IMR-90 (cell line): ENCODE measurements at places on chromosomes 2 and 18. TPM values are rescaled to one million over a fixed set of nuclear protein-coding genes. Genes with fewer than 3 reads are reported as not detected.

TMEM150A gene
- 4.7 and 4.8 TPM in 2 replicates for total RNA-seq

VIT gene
- total RNA-seq = under 0.01 TPM in 1 of 2 replicates, not detected in the other

GKN1 gene
- total RNA-seq = not detected in 2 replicates

ST8SIA3 gene
- not detected in 2 replicates for total RNA-seq

KCNJ3 gene
- not detected in 2 replicates for total RNA-seq

TPO gene
- not detected in 2 replicates for total RNA-seq

DNA sequence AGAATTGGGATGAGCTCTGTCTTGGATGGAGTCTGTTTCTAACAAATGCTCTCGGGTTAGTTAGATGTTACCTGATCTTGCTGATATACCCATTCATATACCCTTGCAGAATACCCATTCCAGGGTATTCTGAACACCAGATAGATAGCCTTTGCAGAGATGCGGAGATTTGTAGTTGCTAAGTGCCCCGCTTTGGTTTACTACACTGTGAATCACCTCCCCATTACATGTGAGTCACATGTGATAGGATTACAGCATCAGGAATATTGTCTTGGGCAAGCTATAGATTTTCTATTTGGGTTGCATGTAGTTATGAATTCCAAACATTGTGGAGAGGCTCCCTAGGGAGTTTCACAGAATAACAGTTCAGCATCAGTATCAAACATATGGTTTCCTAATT is 3.8 kb downstream of the VSNL1 start:
- H3K4me1 ChIP-seq = no peaks in the 10 kb centered on the region; the same call in 1 of the 2 replicates
- peaks cover 24% of the 10 kb centered on the region for H3K27me3 ChIP-seq

DNA sequence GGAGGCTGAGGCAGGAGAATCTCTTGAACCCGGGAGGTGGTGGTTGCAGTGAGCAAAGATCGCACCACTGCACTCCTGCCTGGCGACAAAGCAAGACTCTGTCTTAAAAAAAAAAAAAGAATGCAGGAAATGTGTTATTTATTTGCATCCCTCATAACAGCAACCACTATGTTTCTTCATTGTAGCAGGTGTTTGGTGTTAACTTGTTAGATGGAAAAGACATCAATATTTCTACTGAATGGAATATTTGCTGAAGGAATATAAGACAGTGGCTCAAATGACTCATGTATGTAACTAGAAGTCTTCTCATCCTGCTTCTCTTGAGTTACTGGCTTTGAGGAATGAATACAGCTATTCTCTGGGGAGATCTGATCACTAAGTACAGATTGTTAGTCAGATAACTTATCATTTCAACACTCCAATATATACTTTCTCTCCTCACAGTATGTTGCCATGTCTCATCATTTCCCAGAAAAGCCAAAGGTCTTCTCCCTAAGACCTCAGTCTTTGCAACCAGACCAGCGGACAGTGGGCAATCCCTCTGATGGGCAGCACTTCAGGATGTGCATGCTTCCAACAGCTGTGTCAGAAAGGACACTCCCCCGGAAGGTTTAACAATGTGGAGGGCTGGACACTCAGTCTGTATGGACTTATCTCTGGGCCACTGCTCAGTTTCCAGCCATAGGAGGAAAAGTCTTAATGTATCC is 104.4 kb upstream of the STK17B start:
- H3K27ac ChIP-seq = 0 out of 2 replicates have a peak overlapping the region, but pooled peaks have one; percentile 28
- H3K4me3 ChIP-seq = no peak overlapping the region
- peaks cover 21% of the 10 kb centered on the region for H3K4me1 ChIP-seq
- H3K36me3 ChIP-seq = no peaks in the 10 kb centered on the region

DNA sequence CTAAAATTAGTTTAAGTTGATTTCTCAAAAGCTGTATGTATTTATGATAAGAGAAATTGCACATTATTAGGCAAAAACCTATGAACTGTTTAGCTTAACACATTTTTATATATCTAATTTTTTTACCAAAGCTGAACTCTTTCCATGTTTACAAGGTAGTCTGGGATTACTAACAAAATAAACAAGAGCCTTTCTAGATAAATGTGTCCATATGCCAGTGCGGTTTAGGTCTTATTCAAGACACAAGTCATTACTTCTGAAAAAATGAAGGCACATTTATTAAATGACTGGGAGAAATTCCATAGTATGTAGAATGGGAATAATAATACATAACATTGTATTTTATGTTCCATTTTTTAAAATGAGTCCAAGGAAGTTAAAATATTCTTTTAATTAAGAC is 82.0 kb downstream of the DPP4 start:
- no peak overlapping the region for H3K4me3 ChIP-seq
- peaks cover 6% of the 10 kb centered on the region for H3K4me1 ChIP-seq
- H3K27me3 ChIP-seq = no peaks in the 10 kb centered on the region
- DNase-seq = peak; percentile 37

DNA sequence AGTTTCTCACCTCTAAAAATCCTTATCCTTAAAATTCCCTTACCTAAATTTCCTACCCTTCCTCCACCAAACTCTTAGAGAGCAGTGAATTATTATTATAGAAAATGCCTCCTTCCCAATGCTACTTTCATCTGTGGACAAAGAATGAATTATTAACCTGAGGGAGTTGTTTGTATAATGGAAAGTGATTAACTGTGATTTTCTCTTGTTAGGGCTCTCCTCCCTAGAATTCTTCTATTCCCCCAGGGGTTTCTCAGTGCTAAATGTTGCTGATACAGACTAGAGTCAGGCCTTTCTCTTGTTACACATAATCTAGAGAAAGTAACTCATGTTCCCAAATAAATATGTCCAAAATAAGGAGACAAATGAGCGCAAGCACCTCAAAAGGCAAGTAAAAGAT is 23.3 kb downstream of the EPB41L5 start:
- DNase-seq = no peak
- no peaks in the 10 kb centered on the region for H3K4me1 ChIP-seq
- H3K27ac ChIP-seq = no peak overlapping the region
- no peaks in the 10 kb centered on the region for H3K27me3 ChIP-seq

- H3K27ac ChIP-seq = peak overlapping the region; percentile 45; the same call in 1 of the 2 replicates
- no peak overlapping the region for H3K4me3 ChIP-seq
- no peaks in the 10 kb centered on the region for H3K36me3 ChIP-seq
- peaks cover 11% of the 10 kb centered on the region for H3K4me1 ChIP-seq
- DNase-seq = peak; percentile 96
Observed at GRCh38 chr2:196293751-196294515, 122.6 kb upstream of the STK17B start.

- H3K4me1 ChIP-seq = peaks cover 24% of the 10 kb centered on the region
- no peaks in the 10 kb centered on the region for H3K27me3 ChIP-seq
- H3K27ac ChIP-seq = no peak overlapping the region
- H3K36me3 ChIP-seq = no peaks in the 10 kb centered on the region
Observed at GRCh38 chr2:109247812-109248211, 118.8 kb downstream of the SH3RF3 start.

- H3K27me3 ChIP-seq = no peaks in the 10 kb centered on the region
- H3K36me3 ChIP-seq = no peaks in the 10 kb centered on the region
- H3K4me1 ChIP-seq = no peaks in the 10 kb centered on the region
Observed at GRCh38 chr2:4673025-4673489, 969.7 kb downstream of the DCDC2C start.

DNA sequence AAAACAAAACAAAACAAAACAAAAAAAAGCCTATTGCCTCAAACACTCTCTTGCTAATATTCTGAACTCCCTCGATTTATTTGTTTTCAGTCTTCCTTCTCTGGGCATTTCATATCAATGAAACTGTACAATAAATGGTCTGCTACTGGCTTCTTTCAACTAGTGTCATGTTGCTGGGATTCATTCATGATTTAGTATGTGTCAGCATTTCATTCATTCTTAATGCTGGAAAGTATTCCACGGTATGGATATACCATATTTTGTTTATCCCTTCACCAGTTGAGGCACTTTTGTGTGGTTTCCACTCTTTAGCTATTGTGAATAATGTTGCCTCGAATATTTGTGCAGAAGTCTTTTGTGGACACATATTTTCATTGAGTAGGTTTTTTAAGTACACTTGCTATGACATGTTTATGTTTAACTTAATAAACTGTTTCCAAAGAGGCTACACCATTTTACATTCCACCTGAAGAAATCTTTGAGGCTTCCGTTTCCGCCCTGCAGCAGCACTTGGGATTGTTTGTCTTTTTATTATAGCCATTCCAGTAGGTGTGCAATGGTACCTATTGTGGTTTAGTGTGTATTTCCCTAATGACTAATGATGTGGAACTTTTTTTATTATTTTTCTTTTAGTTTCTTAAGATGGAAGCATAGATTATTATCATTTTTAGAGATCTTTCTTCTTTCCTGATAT is 543.6 kb upstream of the SOX11 start:
- no peaks in the 10 kb centered on the region for H3K4me1 ChIP-seq
- H3K36me3 ChIP-seq = no peaks in the 10 kb centered on the region
- H3K27ac ChIP-seq = no peak overlapping the region

GRCh38 chr2:180871649-180872048 is 108.8 kb upstream of the UBE2E3 start:
- H3K27me3 ChIP-seq = no peaks in the 10 kb centered on the region
- no peak overlapping the region for H3K27ac ChIP-seq
- peaks cover 2% of the 10 kb centered on the region; the same call in 1 of the 2 replicates for H3K4me1 ChIP-seq
- H3K4me3 ChIP-seq = no peak overlapping the region
- no peak for DNase-seq
- no peaks in the 10 kb centered on the region for H3K36me3 ChIP-seq

DNA sequence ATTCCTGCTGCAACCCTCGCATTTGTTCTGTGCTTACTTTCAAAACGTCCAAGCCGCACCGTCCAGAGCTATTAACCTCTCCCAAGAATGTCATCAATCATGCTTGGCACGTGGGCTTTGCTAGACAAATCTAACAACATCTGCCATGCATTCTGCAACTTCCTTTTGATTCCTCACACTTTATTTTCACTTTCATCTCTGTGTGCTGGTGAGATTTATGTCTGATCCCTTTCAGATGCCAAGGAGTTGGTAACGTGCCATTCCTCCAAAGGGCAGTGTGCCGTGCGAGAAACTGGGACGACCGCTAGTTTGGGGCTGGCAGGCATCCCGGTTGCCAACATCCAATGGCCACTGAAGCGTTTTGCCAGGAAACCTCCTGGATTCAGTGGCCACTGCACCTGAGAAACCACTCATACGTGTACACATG is 230.0 kb upstream of the PARD3B start:
- peak; percentile 32 for DNase-seq
- no peak overlapping the region for H3K4me3 ChIP-seq
- H3K27me3 ChIP-seq = no peaks in the 10 kb centered on the region
- H3K27ac ChIP-seq = no peak overlapping the region
- no peaks in the 10 kb centered on the region for H3K36me3 ChIP-seq
- no peaks in the 10 kb centered on the region for H3K4me1 ChIP-seq

GRCh38 chr2:166167449-166167848 is 39.6 kb upstream of the SCN1A start:
- H3K27me3 ChIP-seq = no peaks in the 10 kb centered on the region
- DNase-seq = peak; percentile 39
- H3K36me3 ChIP-seq = no peaks in the 10 kb centered on the region
- no peak overlapping the region for H3K4me3 ChIP-seq
- peaks cover 6% of the 10 kb centered on the region for H3K4me1 ChIP-seq
- no peak overlapping the region; the same call in 1 of the 2 replicates for H3K27ac ChIP-seq

DNA sequence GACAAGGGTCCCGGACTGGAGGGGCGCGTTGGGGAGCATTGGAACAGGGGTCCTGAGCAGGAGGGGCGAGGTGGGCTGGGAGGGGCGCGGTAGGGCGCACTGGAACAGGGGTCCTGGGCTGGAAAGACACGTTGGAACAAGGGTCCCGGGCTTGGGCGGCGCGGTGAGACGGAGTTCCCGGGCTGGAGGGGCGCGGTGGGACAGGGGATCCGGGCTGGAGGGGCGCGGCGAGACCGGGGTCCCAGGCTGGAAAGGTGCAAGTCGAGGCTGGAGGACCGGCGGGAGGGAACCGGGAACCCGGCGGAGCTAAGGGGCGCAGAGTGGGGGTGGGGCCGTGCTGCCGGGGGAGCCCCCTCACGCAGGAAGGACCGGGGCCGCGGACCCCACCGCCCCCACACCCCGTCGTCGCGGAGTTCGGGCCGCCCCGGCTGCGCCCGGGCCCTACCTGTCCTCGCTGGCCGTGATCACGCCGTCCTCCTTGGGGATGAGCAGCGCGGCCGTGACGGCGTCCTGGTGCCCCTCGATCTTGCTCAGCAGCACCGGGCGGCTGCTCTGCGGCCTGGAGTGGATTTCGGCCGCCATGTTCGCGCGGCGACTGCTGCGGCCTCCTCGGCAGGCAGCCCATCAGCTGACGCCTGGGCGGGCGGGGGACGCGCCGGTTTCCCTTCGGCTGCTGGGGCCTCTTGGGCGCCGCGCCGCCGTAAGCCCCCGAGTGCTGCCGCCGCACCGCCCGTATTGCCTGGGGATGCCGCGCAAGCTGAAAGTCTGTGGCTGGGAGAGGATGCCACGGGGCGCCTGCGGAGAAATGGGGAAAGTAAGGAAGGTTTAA is at the start of gene WDFY1:
Gene WDFY1 (minus strand): TSS at position 633 of the 829 bp plus-strand sequence. CDS start 51 bp downstream, at position 582.
- peak within 1 kb of the TSS; percentile 98 for H3K27ac ChIP-seq
- no peaks in the 10 kb centered on the region for H3K27me3 ChIP-seq
- H3K36me3 ChIP-seq = no peaks in the 10 kb centered on the region
- peak within 1 kb of the TSS; percentile 91 for H3K4me3 ChIP-seq
- H3K4me1 ChIP-seq = peaks cover 9% of the 10 kb centered on the region

- H3K36me3 ChIP-seq = peaks cover 55% of the 10 kb centered on the region
- H3K27ac ChIP-seq = no peak overlapping the region
- H3K4me1 ChIP-seq = peaks cover 31% of the 10 kb centered on the region
- no peak for DNase-seq
Observed at GRCh38 chr2:37644191-37644590, 27.3 kb downstream of the CDC42EP3 start.

- peak; percentile 81 for DNase-seq
- no peak overlapping the region for H3K27ac ChIP-seq
- no peaks in the 10 kb centered on the region for H3K36me3 ChIP-seq
- H3K27me3 ChIP-seq = no peaks in the 10 kb centered on the region
- H3K4me3 ChIP-seq = no peak overlapping the region
- no peaks in the 10 kb centered on the region for H3K4me1 ChIP-seq
Observed at GRCh38 chr2:177543007-177543760, 150.6 kb downstream of the AGPS start.

GRCh38 chr2:11069566-11070185 is 85.6 kb upstream of the SLC66A3 start:
- H3K27me3 ChIP-seq = no peaks in the 10 kb centered on the region
- H3K4me3 ChIP-seq = no peak overlapping the region
- no peaks in the 10 kb centered on the region for H3K36me3 ChIP-seq
- no peak for DNase-seq
- H3K4me1 ChIP-seq = peaks cover 16% of the 10 kb centered on the region

- no peak overlapping the region for H3K27ac ChIP-seq
- H3K27me3 ChIP-seq = no peaks in the 10 kb centered on the region
- no peaks in the 10 kb centered on the region for H3K4me1 ChIP-seq
Observed at GRCh38 chr2:126244937-126245336, 411.0 kb upstream of the GYPC start.

DNA sequence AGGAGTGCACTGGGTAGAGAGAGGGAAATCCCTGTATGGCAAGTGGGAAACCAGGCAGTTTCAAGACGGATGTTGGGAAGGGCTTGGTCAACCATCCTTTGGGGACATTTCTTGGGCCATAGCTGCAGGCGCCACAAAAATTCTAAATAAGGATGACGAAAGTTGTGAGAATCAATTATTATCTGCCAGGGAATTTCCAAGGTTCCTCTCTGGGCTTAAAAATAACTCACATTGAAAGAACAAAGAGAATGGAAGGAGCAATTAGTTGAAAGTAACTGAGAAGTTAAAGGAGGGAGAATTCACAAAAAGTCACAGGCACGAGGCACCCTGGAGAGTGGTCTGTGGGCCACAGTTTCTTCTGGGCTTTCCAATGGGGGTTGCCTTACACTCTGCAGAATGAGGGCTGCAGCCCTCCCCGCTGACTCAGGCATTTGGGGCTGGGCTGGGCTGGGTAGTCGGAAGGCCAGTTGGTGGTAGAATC is 195.7 kb downstream of the SMAD7 start:
- DNase-seq = no peak
- no peak overlapping the region for H3K4me3 ChIP-seq
- H3K36me3 ChIP-seq = peaks cover 30% of the 10 kb centered on the region
- H3K27ac ChIP-seq = no peak overlapping the region
